Inflammatory macrophage treated with lipopolysaccharide for 1 hour (primary cell): ENCODE measurements at places on chromosomes 12 and 14.

DNA sequence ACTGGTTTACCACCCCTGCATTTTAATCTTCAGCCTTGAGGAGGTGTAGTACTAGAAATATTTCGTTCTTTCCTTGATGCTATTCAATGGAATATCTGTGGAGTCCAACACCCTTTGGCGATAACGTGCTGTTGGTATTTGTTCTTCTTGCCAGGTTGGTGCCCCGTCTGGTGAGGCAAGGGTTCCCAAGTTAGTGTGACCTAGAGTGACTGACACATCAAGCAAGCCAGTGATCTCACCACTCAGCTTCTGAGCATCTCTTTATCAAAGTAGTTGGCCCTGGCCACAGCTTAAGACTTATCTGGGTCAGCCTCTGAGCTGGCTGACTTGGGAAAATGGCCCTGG, 60.2 kb downstream of the PLXNC1 start:
- no peak for DNase-seq

- no peak for DNase-seq
Observed at GRCh38 chr12:54029529-54030441, 1.5 kb downstream of the HOXC6 start.

DNA sequence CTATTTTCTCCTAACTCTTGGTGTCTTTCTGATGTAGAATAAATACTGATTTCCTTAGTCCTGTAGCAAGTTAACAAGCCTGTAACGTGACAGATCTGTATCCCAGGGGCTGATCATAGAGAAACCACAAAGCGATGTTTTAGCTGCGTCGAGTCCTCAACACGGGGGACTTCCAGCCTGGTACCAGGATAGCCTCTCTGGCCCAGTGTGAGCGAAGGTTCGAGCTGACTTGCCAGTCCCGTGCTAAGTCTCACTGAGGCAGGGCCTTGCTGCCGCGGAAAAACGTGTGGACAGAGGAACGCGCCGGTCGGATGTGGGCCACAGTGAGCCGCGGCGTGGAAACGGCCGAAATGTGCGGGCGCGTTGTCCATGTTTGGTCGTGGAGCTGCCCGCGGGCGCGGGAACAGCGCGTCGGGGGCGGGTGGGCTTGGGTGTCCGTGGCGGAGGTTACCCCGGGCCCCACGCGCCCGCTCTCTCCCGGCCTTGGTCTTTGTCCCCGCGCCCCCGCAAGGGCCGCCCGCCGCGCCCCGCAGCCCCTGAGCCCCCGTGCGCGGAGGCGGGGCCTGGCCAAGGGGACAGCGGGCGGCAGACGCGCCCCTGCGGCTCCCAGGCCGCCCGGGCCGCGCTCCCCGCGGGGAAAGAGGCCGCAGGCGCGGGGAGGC, 531 bp upstream of the EML1 start:
- DNase-seq: no peak

DNA sequence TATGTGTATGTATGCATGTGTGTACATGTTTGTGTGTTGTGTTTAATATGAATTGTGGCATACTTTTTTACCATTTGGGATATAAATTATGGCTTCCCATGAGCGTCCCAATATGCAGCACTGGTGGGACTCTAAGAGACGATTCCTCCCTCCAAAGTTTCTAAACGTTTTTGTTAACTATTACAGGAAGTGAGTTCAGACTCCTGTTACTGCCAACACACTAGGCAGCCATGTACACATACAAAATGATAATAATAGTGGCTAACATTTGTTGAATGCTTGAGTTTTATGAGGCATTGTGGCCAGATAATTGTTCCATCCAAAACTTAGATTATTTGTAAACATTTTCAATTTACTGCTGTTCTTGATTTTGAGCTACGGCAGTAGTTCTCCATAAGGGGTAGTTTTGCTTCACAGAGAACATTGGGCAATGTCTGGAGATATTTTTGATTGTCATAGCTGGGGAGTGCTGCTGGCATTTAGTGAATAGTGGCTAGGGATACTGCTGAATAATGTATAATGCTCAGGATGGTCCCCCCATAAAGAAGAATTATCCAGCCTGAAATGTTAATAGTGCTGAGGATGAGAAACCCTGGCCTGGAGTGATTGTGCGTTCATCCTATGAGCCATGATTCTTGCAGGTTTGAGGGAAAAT, 45.1 kb downstream of the ARID2 start:
- no peak for DNase-seq

GRCh38 chr12:113874999-113875561, 91.0 kb downstream of the RBM19 start:
- no peak for DNase-seq
